ENCODE measurements at places on chromosomes 4 and X. TPM values are rescaled to one million over a fixed set of nuclear protein-coding genes. Genes with fewer than 3 reads are reported as not detected.

CCKAR gene
- total RNA-seq = not detected

CXCL8 gene
- total RNA-seq = 12.5 TPM

LPAR4 gene
- total RNA-seq = 0.08 TPM

NUDT10 gene
- total RNA-seq = 0.33 TPM

STS gene
- 1.3 TPM for total RNA-seq

PACRGL gene
- total RNA-seq = 8.0 TPM

PNMA6A gene
- 0.25 TPM for total RNA-seq

TCEAL9 gene
- 0.50 TPM for total RNA-seq

TAF7L gene
- total RNA-seq = not detected

SEC24D gene
- 62.8 TPM for total RNA-seq

DNA sequence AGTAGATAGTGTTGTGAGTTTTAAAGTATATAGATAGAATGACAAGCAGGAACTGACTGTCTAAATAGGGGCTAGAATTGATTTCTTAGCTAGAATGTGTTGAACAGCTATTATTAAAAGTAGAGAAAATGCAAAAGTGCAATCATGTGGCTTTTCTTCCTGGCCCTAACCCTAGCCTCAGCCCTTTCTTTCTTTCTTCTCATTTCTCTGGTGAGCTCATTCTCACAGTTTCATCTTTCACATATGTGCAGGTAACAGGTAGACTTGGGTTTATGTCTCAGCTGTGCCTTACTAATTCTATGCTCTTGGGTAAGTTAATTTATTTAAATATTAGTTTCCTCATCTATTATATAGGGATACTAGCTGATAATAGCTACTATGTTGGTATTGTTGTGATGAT, 24.9 kb downstream of the FGF2 start:
- DNase-seq = no peak

- no peak for DNase-seq
These were observed 4.7 kb downstream of the GLUD2 start for GRCh38 chrX:121052122-121052521.

- no peak for DNase-seq
These were observed 168.4 kb upstream of the EDNRA start for GRCh38 chr4:147312376-147313046.

DNA sequence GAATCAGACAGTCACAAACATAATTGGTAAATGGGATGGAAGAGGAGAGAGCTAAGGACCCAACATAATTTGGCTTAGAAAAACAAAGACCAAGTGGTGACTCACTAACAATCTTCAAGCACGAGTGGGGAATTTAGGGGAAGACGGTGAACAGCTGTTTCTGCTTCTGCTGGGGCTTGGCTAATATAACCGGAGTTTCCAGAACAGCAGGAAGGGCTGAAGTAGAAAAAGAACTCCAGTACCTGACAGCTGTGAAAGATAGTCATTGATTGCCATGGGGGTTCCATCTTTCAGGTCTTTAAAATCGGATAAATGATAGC, 290.9 kb upstream of the LDB2 start:
- no peak for DNase-seq

- no peak for DNase-seq
These were observed 3.9 kb downstream of the AVPR2 start for GRCh38 chrX:153908219-153908860.

DNA sequence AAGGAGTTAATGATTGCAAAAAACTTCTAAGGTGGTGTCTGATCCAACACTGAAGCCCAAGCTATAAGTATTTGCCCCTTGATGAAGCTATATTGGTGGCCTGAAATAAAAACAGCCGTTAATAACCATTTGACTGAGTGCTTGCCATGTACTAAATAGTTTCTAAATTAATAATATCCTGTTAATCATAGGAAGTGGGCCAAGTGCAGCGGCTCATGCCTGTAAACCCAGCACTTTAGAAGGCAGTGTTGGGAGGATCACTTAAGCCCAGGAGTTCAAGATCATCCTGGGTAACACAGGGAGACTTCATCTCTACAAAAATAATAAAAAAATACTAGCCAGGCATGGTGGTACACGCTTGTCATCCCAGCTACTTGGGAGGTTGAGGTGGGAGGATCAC, 8.3 kb downstream of the NDP start:
- no peak for DNase-seq
